GM23338 (cell line): ENCODE measurements at places on chromosomes 5 and 9. TPM values are rescaled to one million over a fixed set of nuclear protein-coding genes. Genes with fewer than 3 reads are reported as not detected.
A peak's percentile ranks its signal among the peaks of the same experiment; 100 is the strongest.

- no peaks in the 10 kb centered on the region for H3K27me3 ChIP-seq
- no peaks in the 10 kb centered on the region for H3K4me1 ChIP-seq
- H3K4me3 ChIP-seq, result no peak overlapping the region
- no peaks in the 10 kb centered on the region for H3K36me3 ChIP-seq
These were observed 415.8 kb upstream of the CDH10 start for GRCh38 chr5:25060575-25060974.

- H3K27me3 ChIP-seq, result no peaks in the 10 kb centered on the region
- H3K4me3 ChIP-seq, result no peak overlapping the region
- H3K27ac ChIP-seq, result no peak overlapping the region
These were observed 13.4 kb upstream of the EXOC3 start for GRCh38 chr5:429453-430188.

GRCh38 chr5:179612577-179613459 is 10.7 kb downstream of the HNRNPH1 start:
- H3K4me1 ChIP-seq, result peaks cover 2% of the 10 kb centered on the region; the same call in 1 of the 2 replicates
- H3K36me3 ChIP-seq, result peaks cover 68% of the 10 kb centered on the region
- H3K27ac ChIP-seq, result peak overlapping the region; percentile 28
- H3K27me3 ChIP-seq, result no peaks in the 10 kb centered on the region

DNA sequence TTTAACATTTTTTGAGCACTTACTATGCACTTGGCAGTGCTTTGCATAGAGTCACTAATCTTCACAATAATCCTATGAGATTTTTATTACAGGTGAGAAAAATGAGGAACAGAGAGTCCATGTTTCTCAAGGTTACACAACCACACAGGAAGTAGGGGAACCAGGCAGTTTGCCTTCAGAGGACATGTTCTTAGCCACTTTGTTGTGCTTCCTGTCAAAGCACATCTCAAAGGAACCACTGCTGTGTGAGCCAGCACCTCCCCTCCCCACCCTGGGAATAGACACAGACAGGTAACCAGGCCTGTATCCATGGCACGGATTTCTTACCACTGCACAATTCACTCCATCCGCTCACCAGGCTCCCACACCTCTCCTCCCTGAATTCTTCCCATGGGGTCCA is 6.3 kb upstream of the DNAJB5 start:
- no peaks in the 10 kb centered on the region for H3K27me3 ChIP-seq
- no peak for DNase-seq
- H3K4me1 ChIP-seq, result peaks cover 13% of the 10 kb centered on the region
- H3K4me3 ChIP-seq, result no peak overlapping the region
- H3K36me3 ChIP-seq, result no peaks in the 10 kb centered on the region

The HTR4 gene
- total RNA-seq, result 0.10 TPM in 1 of 2 replicates, not detected in the other

GRCh38 chr5:96013254-96013653 is 51.6 kb upstream of the ELL2 start:
- DNase-seq, result no peak
- H3K27ac ChIP-seq, result no peak overlapping the region
- H3K27me3 ChIP-seq, result no peaks in the 10 kb centered on the region
- H3K4me3 ChIP-seq, result no peak overlapping the region
- no peaks in the 10 kb centered on the region for H3K4me1 ChIP-seq

DNA sequence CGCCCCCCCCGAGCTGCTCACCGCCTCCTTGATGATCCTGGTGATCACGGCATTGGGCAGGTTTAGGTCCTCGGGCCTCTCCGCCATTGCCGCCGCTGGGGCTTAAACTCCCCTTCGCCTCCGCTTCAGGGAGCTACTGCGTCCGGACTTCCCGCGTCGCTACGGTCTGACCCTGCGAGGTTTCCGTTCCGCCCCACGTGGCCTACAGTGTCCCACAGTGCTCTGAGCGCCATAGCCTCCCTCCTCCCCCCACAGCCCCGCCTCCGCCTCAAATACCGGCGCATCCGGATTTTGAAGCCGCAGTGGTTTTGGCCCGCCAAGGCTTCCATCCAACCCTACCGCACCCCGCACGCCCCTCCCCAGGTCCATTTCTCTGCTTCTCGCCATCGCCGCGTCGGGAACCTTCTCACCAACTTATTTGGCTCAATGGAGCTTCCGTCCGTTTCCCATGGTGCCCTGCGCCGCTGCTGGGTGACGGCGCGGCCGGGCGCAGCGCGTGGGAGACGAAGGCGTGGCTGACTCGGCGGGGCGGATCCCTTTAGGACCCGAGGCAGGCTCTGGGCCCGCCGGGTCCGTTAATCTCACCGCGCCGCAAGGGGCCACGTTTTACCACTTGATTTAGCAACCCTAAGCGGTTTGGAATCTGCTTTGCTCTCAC is at the start of the genes C9orf43 and POLE3:
TSS of gene C9orf43 (plus strand) at position 541 of the 658 bp plus-strand sequence. CDS start 2,747 bp downstream, outside the sequence.
TSS of gene POLE3 (minus strand) at position 469 of the 658 bp plus-strand sequence. CDS start at position 87, 382 bp downstream.
- H3K27me3 ChIP-seq, result no peaks in the 10 kb centered on the region
- peak within 1 kb of the TSS; percentile 97 for H3K27ac ChIP-seq
